ENCODE measurements at places on chromosomes 3 and 15.

DNA sequence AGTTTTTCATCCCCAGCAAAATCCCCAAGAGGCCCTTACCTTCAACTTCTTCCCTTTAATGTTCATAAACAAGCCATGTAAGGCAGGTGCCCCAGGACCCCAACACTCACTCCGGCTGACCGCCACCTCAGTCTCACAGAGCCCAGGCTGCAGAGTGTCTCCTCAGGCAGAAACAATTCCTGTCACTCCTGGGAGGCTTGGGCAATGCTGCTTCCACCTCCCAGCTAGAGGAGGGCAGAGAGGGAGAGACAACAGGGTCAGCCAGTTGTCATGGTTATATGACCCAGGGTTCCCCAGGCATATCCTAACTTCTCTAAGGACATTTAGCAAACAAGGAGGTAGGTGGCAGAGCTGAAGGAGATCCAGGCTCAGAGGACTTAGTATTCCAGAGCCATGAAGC lies at the start of gene PLIN1:
PLIN1 (minus strand) TSS at position 156 of the 400 bp plus-strand sequence. CDS start 1,878 bp downstream, outside the sequence.
- no peak for DNase-seq

DNA sequence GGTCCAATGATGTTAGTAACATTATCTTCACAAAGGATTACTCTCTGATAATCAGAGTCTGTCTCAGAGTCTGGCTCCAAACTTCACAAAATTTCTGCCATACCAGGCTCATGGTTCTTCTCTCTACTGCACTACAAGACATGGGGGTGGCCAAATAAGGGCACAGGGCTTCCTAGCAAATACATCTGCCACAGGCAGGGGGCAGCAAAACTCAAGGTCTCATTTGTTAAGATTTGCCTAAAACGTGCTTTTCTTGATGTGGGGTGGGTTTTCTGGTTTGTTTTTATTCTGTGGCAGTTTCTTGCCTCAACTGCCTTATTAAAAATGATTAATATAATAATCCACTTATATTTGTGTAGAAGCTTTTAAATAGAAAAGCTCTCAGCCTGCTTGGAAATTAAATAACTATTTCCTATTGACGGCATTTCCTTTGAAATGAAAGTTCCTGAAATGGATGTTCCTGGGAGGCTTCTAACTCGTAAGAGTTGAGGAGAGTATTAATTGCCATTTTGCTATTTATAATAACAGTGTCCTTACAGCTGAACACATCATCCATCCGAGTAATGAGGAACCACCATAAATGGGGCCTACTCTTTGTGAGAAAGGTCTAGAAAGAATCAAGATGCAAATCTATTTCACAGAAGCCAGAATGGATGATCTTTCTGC lies 53.8 kb downstream of the SST start:
- no peak for DNase-seq

DNA sequence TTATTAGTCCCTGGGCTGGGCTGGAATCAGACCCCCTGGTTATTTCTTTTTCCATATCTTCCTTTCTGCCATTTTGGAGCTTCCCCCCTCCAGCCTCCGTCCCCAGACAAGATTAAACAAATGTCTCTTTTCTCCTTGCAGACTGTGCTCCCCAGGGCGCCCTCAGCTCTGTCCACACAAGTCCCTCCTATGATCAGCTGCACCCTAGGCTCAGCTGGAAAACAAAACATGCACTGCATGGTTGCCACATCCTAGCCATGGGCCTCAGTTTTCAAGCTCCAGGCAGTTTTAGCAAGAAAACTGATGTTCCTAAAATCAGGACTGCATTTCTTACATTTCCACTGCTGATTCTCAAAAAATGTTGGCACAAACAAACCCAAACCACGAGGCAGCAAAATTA lies 23.5 kb upstream of the RFTN1 start:
- DNase-seq = no peak

DNA sequence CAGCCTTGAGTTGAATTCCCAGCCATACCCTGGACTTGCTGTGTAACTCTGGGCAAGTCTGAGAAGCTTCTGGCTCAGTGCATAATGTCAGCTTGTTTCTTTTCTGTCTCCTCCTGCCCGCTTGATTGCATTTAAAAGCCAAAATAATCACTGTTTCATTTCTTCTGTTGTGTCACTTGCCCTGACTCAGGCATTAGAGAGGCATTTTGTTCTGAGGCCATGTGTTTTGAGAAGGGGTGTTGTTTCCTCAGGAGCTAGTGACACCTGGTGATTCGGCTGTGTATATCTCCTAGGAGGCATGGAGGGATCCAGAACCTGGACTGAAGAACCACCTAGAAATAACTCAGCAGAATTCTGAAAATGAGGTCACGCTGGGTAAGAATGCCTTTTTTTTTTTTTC lies 16.0 kb downstream of the WDR73 start:
- DNase-seq = peak; percentile 6

DNA sequence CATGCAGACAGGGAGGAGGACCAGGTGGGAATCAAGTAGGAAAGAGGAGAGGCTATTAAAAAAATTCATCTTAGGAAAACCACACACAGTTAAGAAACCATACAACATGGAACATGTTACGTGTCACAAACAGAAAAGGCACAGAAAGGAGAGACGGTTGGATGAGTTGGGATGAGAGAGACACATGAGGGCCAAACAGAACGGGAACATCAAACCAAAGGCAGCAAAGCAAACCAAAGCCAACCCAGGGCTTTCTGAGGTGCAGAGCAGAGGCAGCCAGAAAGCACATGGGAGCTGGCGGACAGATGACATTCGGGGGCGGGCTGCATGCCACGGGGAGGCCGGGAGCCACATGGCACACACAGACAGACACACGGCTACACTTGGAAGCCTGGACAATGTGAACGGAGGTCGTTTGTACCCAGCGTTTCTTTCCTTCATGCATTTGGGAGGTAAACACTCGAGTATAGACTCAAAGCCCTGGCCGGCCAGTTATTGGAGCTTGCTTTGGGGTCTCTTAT lies 8.6 kb upstream of the SEC13 start:
- DNase-seq = no peak

DNA sequence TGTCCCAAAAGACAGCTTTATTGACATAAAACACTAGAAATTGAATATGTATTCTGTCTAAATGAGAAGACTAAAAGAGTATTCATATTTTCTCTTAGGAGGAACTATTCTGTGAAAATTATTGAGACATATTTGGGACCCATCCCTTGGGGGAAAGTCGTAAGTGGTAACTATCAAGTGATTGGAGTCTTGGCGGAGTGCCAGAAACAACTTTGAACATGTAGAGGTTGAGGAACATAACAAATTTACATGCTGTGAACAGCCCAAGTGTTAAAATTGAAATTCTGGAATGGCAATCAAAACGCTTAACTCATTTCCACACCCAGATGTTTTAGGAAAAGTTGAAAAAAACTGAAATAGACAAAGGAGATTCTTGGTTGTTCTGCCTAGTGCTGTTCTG lies 1034.6 kb downstream of the NSUN3 start:
- no peak for DNase-seq

- no peak for DNase-seq
Measured at GRCh38 chr3:31530960-31531335, 1.8 kb upstream of the STT3B start.

DNA sequence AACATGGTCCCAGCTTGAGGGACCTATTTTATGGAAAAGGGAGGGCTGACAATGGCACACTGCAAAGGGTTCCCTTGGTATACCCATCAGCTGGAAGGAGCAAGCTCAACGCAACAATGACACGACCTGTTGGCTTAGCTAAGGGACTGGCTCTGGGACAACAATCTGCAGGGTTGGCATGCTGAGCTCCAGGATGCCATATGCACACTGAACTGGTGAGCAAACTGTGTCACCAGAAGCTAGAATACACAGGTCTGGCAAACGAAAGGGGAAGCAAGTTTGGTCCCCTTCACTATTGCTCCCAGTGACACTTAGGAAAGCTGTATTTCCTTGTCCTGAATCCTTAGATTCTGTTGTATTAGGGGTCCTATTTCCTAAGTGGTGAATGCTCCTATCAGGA lies 38.0 kb upstream of the RASGRF1 start:
- no peak for DNase-seq

GRCh38 chr3:53028641-53029040 lies 17.2 kb downstream of the SFMBT1 start:
- DNase-seq = no peak

DNA sequence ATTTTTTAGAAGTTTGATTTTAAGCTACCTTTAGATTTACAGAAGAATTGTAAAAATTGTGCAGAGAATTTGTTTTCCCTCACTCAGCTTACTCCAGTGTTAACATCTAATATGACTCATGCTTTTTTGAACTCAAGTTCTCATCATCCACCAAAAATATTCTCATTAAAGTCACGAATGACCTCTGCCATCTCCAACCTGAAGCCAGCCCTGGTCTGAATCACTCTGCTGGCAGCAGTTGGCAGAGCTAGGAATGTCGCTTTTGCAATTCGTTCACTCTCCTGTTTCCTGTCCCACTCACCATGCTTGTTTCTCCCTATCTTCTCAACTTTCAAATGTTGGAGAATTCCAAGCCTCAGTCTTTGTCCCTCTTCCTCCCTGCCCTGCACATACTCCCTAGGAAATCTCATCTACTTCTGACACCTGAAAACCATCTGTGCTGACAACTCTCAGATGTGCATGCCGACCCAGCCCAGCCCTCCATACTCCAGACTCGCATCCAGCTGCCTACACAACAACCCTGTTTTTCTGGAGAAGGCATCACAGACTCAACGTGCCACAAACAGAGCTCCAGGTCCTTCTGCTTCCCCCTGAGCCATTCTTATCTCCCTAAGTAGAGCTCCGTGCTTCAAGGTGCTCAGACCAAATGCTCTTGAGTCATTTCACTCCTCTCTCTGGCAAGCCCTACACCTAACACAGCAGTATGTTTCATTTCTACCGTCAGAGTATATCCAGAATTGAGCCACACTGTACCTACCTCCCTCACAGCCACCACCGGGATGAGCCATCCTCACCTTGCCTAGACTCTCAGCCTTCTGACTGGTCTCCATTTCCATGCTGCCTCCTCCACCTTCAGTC lies 24.9 kb downstream of the PRR23E start:
- no peak for DNase-seq

- DNase-seq = no peak
Measured at GRCh38 chr3:128814519-128815317, 64.7 kb upstream of the ACAD9 start.

All from anterior cingulate cortex (tissue), 58 donors.